ENCODE measurements at places on chromosomes 3 and 15.

GRCh38 chr3:117409256-117409655, 699.7 kb downstream of the TUSC7 start:
- DNase-seq, result no peak

DNA sequence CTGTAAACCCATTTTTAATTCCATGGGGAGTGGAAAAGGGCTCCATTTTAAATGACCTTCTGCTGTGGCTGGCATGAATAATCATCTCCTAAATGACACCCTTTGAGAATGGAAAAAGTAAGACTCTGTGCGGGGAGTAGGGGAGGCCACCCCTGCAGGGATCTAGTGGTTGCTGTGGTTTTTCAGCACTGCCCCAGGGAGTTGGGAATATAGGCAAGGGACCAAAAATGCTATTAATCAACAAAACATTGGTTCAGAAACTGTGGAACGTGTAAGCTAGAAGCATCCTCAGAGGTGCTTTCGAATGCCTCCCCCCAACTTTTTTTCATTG, 30.1 kb upstream of the ADAMTS7 start:
- no peak for DNase-seq

DNA sequence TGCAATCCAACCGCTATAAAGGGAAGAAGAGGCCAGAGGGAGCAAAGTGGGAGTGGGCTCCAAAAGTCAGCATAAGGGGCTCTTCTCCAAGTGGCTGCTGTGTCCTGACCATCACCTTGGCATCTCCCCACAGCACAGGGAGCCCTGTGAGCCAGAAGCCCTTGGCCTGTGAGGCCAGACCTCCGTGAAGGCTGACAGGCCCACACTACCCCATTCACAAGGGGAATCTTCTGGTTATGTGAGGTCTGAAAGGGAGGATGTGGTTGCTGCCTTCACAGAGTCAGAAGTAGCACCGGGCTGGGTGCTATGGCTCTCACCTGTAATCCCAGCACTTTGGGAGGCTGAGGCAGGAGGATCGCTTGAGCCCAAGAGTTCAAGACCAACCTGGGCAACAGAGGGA, 2.6 kb upstream of the ULK3 start:
- no peak for DNase-seq

DNA sequence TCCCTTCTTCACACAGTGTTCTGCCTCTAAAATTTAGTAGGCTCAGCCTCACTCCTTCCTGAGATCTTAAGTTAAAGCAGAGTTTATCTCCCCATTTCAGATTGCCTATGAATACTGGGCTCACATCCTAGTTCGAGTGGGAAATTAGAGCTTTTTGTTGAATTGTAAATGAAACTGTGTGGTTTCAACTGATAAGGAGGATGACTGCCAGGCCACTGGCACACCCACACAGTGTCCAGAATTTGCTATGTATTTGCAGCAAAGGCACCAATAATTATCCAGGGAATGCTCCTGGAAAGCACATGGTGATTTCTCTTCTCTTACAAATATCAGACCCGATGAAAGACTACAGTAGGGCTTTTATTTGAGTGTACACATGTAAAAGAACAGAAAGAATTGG, 308.1 kb upstream of the COL8A1 start:
- DNase-seq, result no peak

- no peak for DNase-seq
Measured at GRCh38 chr3:124223853-124224252, 231.9 kb upstream of the ROPN1 start.

DNA sequence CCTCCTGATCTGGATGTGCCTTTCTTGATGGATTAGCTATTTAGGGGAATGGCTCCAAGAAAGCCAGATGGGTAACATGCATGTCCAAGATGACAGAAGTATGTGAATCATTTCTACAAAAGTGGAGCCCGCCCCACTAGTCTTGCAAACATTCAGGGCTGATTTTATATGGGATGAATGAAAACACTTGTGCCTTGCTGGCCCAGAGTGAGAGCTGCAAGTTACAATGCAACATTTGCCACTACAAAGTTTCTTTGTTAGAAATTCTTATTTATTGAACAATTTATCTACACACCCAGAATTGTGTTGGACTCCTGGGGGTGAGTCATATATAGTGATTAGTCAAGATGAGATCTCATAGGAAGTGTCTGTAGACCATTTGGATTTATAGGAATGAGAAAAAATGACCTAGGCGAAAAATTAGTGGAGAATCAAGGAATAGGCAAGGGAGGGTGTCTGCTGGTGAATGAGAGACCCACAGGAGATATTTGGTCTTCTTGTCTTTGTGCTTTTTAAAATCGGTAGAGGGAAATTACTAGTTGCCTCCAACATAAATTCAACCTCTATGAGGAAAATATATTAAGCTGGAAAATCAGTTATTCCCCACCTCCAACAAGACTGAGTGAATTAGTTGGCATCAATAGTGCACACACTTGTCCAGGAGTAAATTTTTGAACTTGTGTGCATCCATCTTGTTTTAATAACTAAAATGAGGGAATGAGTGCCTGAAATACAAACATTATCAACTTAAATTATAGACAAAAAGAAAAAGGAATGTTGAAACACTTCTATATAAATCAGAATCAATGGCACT, 53.5 kb upstream of the DCBLD2 start:
- no peak for DNase-seq

DNA sequence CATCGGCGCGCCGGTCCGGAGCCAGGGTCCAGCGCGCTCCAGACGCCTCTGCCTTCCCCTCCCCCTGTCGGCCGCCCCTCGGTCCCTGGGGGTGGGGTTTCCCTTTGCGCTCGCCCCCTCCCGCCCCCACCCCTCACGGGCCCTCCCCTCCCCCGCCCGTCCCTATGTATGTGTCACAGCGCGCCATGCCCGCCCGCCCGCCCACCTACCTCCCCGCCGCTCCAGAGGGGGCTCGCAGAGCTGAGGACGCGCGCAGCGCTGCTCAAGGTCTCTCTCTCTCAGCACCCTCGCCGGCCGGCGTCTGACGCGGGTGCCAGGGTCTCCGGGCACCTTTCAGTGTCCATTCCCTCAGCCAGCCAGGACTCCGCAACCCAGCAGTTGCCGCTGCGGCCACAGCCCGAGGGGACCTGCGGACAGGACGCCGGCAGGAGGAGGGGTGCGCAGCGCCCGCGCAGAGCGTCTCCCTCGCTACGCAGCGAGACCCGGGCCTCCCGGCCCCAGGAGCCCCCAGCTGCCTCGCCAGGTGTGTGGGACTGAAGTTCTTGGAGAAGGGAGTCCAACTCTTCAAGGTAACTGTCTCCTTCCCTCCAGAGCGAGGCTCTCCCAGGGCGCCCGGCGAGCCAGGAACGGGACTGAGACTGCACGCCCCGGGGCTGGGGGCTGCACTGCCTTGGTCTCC, at the start of gene ACAN:
TSS of gene ACAN (plus strand) at position 196 of the 679 bp plus-strand sequence. CDS start 32,771 bp downstream, outside the sequence.
- DNase-seq, result no peak

DNA sequence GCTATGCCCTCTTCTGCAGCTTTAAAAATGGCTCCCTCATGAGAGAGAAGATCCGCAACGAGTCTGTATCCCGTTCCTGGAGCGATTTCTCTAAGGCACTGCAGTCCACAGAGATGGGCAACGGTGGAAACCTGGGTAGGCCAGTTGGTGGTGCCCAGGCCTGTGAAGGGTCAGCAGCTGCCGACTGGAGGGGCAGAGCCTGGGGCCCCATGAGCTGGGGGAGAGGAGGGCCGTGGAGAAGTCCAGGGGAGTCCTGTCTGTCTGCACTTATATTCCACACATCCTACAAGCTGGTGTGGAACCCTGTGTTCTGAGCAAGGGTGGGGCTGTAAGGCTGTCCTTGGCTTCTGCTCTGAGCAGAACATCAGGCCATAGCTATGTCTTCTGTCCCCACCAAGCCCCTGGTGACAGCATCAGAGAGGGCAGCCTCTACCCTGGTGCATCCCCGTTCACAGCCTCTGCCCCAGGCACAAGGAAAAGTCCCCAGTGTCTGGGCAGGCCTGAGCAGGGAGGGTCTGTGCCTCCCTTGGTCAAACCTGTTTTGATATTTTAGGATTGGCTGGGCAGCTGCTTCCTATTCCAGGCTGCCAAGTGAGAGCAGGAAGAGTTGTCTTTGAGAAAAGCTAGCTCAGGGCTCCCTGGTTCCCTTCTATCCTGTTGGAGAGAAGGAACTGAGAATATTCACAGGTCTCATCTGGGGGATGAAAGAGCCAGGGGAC, 29.7 kb downstream of the XYLB start:
- DNase-seq, result no peak

GRCh38 chr15:88741671-88742070, 61.6 kb upstream of the ACAN start:
- no peak for DNase-seq

GRCh38 chr15:89649716-89650115, 5.6 kb downstream of the KIF7 start:
- no peak for DNase-seq

DNA sequence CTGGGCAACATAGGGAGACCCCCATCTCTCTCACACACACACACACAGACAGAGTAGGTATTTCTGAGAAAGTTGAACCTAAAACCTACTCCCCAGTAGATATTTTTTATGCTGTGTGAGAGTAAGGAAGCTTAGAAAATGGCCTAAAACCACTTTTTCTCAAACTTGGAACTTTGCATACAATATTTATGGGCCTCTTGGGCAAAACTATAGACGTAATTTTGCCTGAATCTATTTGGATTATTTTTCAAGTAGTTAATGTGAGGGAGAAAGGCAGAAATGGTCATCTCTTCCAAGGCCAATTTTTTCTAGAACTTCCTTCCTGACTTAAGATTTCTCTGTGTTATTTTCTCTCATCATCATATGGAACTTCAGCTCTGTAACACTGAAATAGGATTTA, 81.7 kb downstream of the ZNF609 start:
- DNase-seq, result no peak

GRCh38 chr15:70186152-70186551, 88.4 kb upstream of the TLE3 start:
- no peak for DNase-seq

DNA sequence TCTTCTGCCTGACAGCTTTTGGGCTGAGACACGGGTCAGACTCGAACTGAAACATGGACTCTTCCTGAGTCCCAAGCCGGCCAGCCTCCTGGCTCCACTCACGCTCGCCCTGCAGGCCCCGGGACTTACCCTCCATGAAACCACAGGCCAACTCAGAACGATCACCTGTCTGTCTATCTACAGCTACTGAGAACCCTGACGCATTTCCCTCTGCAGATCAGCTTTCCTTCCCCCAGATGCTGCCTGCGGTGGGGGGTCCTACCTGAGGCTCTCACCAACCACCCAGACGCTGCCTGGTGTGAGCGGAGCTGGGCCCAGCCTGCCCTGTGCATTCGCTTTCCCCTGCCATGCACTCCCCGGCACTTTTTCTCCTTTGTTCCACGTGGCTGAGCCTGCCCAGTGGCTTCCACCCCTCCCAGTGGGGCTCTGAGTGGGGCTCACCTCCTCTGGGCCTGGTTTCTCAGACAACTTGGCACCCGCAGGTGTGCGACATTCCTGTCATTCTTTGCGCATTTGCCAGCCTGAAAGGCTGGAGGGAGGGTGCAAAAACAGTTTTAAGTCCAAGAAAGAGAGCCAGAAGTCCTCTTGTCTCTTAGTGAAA, 60.2 kb downstream of the PLXNA1 start:
- DNase-seq, result peak; percentile 13

- DNase-seq, result no peak
Measured at GRCh38 chr3:122789585-122790273, 3.9 kb downstream of the HSPBAP1 start.

DNA sequence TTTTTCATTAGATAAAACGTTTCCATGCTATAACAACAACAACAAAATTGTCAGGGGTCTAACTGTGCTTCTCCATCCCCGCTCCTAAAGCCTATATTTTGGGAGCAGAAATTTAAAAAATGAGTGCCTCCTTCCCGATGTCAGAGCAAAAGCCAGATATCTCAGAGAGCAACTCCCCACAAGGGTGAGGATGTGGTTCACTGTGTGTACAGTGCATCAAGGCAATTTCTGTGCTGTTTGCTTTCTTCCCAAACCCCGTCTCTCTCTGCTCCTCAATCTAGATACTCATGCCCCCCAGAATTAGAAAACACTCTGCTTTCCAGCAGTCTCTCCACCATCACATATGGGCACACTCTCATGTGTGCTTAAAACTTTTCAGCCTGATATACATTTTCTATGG, 76.7 kb upstream of the MBNL1 start:
- no peak for DNase-seq

- peak; percentile 9 for DNase-seq
Measured at GRCh38 chr3:171548917-171549316, 88.7 kb upstream of the TNIK start.

GRCh38 chr3:53072653-53073552, 27.0 kb upstream of the SFMBT1 start:
- peak; percentile 79 for DNase-seq

DNA sequence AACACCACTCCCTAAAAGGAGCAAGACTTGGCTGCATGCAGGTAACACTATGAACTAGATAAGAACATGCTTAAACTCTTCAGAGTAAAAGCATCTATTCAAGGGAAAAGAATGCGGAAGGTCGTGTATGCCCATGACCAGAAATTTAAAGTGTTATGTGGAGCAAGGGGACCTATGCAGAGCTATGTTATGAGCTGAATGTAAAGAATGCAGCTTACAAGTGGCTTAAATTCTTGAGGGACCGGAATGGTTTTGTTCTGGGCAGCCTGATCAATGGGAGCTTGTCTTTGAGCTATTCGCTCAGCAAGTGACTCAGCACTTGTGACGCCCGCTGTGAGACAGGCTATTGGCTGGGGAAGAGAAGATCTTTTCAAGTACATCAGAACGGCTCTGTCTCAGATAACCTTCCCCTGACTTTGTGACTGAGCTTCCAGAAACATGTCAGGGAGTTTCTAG, 367.5 kb upstream of the THBS1 start:
- DNase-seq, result peak; percentile 88

DNA sequence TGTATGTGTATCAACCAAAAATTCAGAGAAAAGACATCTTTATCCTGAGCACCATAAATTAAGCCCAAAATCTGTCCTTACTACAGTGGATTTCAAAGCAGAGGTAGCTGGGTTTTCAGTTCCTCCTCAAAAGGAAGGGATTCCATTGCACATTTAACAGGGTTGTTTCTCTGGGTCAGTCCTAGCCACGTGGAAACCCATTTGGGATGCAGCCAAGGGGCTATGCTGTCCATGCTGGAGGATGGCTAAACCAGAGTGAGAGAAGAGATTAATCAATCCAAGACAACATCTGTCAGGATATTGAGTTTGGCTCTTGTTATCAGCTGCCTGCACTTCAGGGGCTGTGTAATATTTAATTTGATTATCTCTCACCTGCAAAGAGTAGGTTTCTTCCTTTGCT, 28.1 kb downstream of the LSAMP start:
- no peak for DNase-seq

DNA sequence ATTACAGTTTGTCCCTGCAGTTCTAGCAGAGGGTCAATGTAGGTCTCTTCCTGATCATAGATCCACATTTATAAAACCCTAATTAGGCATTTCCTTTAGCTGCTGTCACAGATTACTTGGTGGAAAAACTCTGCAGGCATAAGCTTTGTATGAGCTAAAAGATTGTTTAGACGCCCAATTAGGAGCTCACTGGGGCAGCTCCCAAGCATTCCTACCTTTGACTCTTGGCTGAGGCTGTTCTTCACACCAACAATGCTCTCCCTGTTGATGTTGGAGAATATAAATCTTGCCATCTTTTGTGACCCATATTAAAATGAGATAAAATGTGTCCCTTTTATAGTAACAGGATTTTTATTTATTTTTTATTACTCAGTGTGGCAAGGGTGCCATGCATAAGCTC, 148.3 kb upstream of the TRIM42 start:
- no peak for DNase-seq

- peak; percentile 2 for DNase-seq
Measured at GRCh38 chr3:3636815-3637214, 162.4 kb upstream of the LRRN1 start.

GRCh38 chr15:82613747-82614146, 33.4 kb downstream of the CPEB1 start:
- no peak for DNase-seq

Data from cardiac fibroblast (primary cell).